Dorsolateral prefrontal cortex (tissue), 122 donors: ENCODE measurements at places on chromosomes 7 and 10.

GRCh38 chr10:70558871-70559810 lies 43.4 kb downstream of the PRF1 start:
- no peak for DNase-seq

DNA sequence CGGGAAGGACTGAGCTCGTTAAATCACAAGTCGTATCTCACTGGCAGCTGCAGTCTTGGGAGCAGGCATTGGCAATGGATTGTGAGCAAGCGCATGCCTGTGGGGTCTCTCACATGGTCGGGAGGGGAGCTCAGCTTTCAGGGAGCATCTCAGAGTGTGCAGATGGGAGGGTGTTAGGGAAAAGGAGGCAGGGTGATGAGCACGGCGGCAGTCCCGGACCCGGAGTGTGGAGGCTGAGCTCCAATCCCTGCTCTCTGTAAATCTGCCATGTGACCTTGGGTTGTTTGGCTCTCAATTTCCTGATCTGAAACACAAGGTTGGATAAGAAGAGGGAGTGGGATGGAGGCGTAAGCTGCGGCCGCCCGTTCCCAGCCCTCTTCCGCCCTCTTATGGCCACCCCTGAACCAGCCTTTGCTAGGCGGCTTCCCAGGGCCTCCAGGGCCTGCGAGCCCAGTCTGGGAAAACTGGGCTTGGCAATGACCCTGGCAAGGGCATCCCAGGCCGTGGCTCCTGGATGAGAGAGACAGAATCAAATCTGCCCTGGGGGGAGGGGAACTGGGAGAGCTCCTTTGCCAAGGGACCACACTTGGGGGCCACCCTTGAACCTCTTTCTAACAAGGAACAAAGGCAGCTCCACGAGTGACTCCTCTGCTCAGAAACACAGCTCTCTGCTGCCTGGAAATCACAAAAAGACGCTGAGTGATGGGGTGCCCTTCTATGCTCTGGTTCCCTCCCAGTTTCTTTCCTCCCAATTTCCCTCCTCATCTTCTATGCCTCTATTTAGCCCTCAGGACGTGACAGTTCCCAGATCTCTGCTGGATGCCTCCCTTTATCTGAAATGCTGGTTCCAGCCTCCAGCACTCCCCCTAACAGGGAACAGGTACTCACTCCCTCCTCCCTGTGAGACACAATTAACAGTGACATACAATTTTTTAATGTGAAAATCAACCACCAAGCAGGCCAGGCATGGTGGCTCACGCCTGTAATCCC lies 41.7 kb upstream of the LOXL4 start:
- DNase-seq: peak; percentile 71

- no peak for DNase-seq
Observed at GRCh38 chr10:26475386-26475785, 37.2 kb downstream of the APBB1IP start.

DNA sequence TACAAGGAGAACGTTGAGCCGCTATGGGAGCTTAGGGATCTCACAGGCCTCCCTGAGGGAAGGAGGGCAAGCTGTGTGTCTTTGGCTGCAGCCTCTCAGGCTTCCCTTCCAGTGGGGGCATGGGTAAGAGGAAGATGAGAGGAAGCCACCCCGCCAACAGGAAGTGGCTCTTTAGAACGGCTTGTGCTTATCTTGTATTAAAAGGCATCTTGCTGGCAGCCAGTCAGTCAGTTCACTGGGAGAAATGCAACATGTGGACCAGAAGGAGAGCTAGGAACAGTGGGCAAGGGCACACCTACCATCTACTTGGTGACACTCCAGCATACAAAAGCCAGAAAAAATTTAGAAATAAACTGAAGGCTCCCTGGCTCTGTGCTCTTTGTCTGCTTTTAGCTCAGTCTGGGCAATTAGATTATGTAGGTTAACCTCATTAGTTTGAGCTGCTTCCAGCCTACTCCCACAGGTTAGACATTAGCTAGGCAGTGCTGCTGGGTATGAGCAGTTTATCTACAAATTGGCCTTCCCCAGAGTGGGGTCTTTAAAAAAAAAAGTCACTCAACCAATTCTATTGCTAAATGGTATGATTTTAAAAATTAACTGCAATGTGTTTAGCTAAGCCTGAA lies 595.9 kb downstream of the KCNMA1 start:
- no peak for DNase-seq

DNA sequence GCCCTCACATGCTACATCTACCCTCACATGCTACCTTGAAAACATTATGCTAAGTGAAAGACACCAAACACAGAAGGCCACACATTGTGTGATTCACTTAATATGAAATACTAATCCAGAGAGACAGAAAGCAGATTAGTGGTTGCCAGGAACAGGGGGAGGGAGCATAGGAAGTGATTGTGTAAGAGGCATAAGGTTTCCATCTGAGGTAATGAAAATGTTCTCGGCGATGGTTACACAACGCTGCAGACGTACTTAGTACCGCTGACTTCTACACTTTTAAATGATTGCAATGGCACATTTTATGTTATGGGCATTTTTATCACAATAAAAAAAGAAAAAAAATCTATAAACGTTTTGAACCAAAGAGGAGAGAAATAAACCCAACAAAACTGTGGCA lies 742.3 kb downstream of the TYW1 start:
- no peak for DNase-seq

- DNase-seq: no peak
Observed at GRCh38 chr10:33723181-33723580, 388.7 kb upstream of the NRP1 start.

- DNase-seq: no peak
Observed at GRCh38 chr10:2893158-2893845, 174.0 kb upstream of the PFKP start.

DNA sequence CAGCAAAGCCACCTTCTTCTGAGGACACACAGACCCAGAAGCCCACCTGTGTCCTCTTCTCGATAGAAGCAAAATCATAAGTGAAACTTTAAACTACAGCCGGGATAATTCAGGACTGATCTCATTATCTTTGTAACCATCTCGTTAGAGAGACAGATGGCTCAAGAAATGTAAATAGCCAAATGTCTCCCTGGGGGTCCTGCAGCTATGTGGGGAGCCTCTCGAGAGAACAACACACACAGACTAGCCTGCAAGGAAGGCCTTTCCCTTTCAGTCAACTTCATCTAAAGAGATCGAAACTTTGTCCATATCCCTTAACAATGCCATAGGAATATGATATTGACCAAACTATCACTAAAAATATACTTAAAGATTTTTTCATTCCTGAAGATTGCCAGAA lies 93.5 kb downstream of the VWC2 start:
- no peak for DNase-seq

- DNase-seq: no peak
Observed at GRCh38 chr7:28626624-28627262, 214.4 kb downstream of the CREB5 start.

DNA sequence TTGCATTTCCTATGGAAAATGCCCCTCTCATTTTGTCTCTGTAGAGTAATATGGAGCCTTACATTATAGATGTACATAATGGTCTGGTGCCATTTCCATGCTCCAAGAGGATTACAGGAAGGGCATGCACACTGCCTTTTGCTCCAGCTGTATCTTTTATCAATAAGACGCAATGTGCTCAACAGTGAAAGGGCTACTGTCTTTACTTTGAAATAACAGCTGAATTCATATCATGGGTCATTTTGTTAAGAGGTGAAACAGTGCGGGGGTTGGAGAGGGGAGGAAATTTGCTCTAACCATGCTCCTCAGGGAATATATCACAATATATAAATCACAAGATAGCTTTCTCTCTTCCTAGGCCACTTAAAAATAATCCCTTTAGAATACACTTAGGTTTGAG lies 77.7 kb downstream of the ICA1 start:
- no peak for DNase-seq
